ENCODE measurements at places on chromosomes 7 and 10.

GRCh38 chr10:125812128-125812750 is 10.8 kb downstream of the UROS start:
- DNase-seq, result no peak

DNA sequence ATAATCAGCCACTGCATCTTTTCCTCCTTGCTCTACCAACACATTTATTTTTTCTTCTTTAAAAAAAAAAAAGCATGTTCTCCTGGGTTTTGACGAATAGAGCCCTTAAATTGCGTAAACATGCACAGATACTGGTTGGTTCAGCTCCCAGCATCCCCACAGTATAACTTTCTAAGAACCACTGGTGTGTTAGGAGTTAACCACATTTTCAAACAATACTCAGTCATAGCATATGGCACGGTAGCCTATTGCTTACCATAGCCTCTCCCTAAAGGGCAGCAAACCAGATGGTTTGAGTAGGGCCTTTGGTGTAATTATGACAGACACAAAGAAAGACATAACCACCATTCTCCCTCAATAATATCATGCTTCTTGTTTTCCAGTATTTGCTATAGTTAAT is 145.0 kb downstream of the LRRC4 start:
- DNase-seq, result no peak

DNA sequence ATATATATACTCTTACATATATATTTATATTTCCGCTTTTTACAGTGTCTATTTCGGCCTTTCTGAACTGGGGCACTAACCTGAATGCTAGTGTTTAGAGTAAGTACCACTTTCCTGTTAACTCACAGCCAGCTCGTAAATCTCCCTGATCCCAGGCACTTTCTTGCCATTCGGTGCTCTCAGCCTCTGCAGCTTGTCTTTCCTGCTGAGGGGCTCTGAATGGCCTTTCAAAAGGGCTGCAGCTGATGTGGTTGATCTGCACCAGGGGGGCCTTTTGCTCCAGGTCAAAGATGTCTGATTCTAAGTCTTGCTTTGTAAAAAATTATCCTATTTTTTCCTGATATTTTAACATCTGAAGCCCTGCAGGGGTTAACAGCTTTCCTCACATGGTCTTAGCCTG is 25.5 kb upstream of the HPS1 start:
- no peak for DNase-seq

- no peak for DNase-seq
Measured at GRCh38 chr7:85115006-85115405, 71.8 kb downstream of the SEMA3D start.

Data from RCC 7860 (cell line).